ENCODE measurements at places on chromosomes 5 and 9.
A peak's percentile ranks its signal among the peaks of the same experiment; 100 is the strongest.

- no peak for DNase-seq
These were observed 105.0 kb downstream of the MAPKAP1 start for GRCh38 chr9:125601961-125602360.

DNA sequence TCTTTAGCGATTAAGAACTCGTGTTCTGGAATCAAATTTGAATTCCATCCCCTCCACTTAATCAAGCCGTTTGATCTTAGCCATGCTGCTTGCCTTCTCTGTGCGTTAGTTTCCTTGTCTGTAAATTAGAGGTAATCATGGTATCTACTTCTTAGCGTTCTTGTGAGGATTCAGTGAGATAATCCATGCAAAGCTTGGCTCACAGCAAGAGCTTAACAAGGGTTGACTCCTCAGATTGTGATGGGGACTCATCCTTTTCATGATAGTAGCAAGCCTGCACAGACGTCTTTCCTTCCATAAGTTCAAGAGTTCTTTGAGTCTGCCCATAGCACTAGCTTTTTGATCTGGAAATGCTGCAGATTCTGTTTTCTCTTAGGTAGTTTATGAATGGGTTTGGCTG, 72.8 kb downstream of the TRIO start:
- no peak for DNase-seq

DNA sequence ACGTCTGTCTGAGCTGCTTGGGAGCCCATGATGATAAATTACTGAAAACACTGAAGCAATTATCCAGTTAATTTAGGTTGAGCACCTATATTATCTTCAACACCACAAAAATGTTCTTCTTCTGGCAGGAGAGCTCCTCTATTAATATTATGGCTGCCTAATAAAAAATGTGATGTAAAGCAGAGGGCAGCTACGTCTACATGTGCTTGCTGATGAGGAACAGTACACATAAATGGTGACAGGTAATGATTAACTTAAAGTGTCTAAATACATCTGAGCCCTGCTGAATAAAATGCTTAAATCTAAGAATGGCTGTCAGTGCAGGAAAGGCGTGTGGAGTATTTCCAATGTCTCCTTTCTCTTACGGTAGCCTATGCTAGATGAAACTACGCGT, 131.3 kb upstream of the NR3C1 start:
- no peak for DNase-seq

DNA sequence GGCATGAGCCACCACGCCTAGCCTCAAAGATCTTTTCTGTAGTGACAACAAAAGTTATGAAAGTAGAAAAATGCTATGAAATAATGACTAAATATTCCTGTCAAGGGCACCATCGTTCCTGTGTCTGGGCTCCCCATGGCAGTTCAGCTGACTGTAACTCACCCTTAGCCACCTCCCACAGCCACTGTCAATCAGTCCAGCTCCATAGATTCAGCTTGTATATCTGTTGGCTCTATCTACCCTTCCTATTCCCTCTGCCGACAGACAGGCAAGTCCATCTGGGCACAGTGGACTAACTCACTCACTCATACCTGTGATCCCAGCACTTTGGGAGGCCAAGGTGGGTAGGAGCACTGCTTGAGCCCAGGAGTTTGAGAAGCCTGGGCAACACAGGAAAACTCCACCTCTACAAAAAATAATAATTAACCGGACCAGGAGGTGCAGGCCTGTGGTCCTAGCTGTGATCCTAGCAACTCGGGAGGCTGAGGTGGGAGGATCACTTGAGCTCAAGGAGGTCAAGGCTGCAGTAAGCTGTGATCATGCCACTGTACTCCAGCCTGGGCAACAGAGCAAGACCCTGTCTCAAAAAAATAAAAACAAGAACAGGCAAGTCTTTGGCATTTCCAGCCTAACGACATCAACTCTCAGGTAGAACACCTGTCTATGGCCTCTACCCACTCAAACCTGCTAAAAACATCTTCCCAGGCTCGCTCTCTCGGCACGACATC, 6.2 kb downstream of the CAMSAP1 start:
- no peak for DNase-seq

GRCh38 chr9:23492126-23493002, 333.7 kb downstream of the ELAVL2 start:
- peak; percentile 46 for DNase-seq

DNA sequence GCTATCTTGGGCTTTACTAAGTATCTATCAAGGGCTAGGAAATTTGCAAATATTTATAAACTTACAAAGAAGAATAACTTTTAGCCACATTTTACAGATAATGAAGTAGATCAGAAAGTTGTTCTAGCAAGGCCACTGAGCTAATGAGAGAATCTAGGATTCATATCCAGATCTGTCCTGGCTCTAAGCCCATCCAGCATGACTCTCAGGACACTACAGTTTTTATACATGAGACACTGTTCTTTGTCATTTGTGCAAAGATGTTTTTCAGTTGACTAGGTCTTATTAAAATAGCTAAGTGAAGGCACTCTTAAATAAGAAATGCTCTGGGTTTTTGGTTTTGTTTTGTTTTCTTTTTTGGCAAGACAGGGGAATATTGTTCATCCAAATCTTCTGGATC, 273.1 kb downstream of the GABRB2 start:
- no peak for DNase-seq

DNA sequence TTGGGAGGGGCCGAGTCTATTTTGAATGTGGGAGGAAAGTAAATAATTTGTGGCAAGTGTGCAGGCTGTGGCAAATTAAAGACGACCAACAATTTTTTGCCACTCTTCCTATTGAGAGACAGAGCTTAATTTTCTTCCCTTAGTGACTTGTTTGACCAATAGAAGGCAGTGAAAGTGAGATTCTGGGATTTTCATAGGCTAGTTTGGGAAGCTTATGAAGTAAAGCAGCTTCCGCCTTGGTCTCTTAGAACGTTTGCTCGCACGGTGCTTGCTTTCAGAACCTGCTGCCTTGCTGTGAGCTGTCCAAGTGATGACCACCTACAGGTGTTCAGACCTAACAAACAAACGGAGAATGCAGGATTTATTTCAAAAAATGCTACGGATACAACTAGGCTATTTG, 6.7 kb upstream of the OR1N2 start:
- DNase-seq = no peak

GRCh38 chr5:144487761-144488160, 317.1 kb downstream of the KCTD16 start:
- DNase-seq = no peak

- DNase-seq = no peak
These were observed 92.8 kb downstream of the CAVIN4 start for GRCh38 chr9:100670719-100671118.

DNA sequence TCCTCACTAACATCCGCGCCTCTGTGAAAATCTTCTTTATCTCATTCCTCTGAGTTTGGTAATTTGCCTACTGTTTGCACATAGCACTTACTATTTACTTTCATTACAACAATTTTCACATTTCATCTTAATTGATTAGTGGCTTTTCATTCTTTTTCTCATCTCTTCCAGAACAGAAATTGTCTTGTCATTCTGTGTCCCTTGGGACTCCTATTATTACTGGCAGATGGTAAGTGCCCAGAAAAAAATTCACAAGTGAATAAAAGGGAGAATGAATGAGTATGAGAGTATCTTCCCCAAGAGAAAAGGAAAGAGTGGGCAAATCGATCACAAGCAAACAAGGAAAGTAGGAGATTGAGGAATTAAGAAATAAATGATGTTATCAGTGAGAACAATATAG, 876.1 kb downstream of the TLE4 start:
- DNase-seq = no peak

DNA sequence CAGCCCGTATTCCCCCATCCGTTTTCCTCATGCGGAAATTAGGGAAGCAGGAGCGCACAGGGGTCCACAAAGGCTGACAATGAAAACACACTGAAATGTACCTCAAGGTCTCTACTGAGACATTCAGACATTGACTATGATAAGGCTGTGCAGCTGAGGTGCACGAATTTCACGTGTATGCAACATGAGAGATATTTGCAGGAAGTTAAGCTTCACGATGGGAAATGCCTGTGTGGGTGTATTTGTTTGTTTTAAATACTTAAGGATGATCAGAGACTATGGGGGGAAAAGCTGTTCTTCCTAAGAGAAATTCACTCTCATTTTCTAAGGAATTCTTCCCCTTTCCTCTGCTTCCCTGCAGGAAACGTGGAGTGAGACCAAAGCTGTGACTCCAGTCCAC, 2.6 kb upstream of the SPATA31E1 start:
- DNase-seq = no peak

- DNase-seq = no peak
These were observed 154.6 kb upstream of the GHR start for GRCh38 chr5:42268630-42269029.

DNA sequence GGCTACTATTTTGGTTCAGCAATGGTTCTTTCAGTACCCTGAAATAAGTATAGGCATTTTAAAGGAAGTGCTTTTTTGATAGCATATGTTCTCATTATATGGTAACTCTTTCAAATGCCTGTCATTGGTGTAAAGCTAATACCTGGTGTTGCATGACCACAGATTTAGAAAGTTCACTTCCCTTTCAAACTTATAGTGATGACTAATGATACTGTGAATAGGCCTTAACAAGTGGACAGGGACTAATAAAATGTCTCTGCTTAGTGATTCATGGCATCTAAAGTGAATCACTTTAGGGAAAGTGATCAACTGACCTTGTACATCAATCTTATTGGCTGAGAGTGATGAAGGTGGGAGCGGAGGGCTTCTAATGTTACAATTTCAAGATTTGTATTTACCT, 21.6 kb downstream of the MRPL22 start:
- DNase-seq = no peak

- no peak for DNase-seq
These were observed 335.8 kb upstream of the ACTBL2 start for GRCh38 chr5:57818397-57818796.

DNA sequence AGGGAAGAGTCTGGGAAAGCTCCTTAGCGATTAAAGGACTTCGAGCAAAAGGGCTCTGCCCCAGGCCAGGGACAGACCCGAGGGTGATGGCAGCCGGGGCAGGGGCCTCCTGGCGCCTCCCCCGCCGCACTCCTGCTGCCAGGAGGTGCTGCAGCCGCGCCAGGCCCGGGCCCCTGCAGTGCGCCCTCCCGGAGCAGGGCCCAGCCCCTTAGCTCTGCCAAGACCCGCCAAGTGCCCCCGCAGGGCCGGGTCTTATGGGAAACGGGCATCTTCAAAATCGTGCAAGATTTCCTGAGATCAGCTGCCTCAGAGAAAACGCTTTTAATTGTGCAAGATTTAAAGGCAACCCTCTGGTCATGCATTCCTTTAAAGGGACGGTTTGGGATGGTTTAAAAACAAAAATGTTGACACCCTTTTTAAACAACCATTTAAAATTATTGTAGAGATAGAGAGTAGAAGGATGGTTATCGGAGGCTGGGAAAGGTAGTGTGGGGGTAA, 52.4 kb downstream of the CDC14B start:
- peak; percentile 79 for DNase-seq

GRCh38 chr5:12250454-12250853, 346.2 kb upstream of the CTNND2 start:
- no peak for DNase-seq

- DNase-seq = no peak
These were observed 173.0 kb downstream of the MACROH2A1 start for GRCh38 chr5:135225856-135226560.

DNA sequence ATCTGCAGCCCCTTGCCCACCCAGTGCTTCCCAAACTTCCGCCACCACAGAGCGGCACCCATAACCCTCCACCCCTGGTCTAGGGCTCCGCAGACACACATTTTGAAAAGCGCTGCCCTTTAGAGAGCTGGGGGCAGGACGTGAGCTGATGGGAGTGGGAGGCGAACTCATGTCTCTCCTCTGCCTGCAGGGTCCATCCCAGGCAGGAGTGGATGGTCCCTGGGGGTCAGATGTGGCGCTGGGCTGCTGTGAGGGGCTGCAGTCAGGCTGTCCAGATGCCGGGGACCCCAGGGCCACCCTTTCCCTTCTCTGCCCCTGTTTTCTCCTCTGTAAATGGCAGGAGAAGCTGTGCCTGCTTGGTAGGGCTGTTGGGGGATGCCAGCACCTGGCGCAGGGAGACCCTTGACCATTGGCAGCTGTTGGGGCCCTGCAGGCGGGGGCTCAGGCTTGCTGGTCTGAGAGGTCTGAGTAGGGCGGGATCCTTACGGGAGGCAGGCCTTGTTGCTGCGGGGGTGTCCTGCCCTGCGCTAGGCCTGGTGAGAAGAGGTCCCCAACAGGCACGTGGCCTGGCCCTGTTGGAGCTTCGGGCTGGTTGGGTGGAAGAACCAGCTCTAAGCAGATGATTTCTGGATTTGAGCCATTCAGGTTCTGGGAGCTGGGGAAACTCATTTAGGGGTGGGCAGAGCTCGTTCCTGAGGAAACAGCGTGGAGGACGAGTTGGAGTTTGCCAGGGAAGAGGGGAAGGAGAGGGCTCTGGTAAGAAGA, 10.3 kb upstream of the RNU6ATAC start:
- DNase-seq = no peak

GRCh38 chr9:105676351-105676923, 14.2 kb downstream of the TAL2 start:
- DNase-seq = no peak

DNA sequence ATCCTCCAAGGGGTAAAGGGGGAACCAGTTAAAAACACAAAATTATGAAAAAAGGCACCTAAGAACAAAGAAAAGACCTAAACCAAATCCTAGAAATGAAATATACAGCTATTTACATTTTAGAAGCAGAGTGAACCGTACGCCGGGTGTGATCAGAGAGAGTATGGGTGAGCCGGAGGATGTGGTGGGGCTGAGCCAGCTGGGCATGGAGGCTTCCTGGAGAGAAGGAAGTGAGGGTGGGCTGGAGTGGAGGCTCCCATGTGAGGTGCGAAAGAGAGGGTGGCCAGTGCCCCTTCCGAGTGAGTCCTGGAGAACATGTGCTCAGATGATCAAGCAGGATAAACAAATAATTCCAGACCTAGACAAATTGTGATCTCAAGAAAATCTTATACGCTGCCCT, 111.6 kb downstream of the CACNA1B start:
- DNase-seq = no peak

- DNase-seq = no peak
These were observed 2.0 kb upstream of the ROPN1L start for GRCh38 chr5:10439692-10440091.

All from SK-N-SH (cell line).